Neural progenitor cell (in vitro differentiated cells): ENCODE measurements at places on chromosomes 2 and 18.

DNA sequence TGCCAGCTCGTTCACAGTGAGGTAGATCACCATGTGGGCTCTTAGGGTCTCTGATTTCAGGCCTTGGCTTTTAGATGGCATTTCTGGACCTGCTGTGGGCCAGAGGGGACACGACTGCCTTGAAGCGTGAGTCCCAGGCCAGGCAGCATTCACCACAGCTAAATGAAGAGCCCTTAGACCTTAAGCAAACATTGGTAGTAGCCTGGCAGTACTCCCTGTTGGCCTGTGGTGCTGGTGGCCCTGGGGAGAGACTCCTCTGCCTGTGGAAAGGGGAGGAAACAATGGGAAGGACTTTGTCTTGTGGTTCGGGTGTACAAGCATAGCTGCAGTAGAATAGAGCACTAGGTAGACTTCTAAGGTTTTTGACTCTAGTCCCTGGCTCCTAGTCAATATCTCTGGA, 456.0 kb upstream of the DCC start:
- no peak for DNase-seq

DNA sequence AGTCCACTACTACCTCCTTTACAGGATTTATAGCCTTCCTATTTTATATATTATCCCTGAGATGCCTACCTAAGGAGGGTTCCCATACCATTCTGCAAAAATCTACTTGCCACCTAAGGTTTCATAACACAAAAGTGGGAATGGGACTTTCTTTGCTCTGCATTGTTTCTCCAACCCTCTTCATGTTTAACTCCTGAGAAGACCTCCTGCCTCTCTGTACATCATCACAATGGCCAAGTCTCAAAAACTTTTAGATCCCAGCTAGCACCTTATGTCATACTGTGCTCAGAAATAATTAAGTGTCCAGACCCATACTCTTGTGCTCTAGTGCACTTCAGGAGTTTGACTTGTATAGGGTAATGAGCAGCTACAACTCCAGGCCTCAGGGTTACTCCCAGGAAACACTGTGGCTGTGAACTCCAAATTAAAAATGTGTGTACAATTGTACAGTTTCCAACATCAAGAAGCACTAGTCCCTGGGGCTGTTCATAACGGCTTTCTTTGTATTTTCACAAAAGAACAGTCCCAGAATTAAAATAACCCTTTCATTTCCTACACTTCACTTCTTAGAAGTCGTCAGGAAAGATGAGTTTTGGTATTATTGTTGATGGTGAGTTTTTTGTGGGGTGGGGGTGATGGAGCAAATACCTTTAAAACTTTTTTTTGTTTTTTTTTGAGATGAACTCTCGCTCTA, 39.4 kb downstream of the METAP1D start:
- no peak for DNase-seq

GRCh38 chr2:215635071-215635787, 199.4 kb upstream of the FN1 start:
- no peak for DNase-seq

DNA sequence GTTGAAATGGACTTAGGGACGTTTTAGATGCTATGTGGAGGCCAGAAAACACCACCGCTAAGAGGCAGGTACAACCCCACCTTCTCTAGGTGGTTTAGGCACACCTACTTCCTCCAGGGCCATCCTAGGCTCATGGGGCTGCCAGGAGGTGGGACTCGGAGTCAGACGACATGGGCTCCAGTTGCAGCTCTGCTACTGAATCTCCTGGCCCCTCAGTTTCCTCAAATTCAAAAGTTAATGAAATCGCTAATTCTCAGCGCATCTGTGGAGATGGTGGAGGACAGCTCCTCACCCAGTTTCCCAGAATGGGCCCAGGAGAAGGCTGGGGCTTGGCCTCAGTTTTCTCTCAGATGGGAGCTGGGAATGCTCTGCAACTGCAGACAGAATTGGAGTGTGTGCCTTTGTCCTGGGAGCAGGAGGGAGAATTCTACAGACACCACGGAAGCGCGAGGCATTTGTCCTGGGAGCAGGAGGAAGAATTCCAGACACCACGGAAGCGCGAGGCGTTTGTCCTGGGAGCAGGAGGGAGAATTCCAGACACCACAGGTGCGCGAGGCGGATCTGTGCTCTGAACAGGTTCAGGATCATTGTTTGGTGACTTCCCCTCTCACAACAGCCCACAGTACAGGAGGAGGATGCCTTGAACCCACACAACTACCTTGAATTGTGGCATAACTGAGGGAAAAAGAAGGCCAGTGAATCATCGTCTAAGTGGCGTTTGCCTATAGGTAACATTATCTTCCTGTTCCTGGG, 103.7 kb upstream of the PXDN start:
- peak; percentile 35 for DNase-seq

DNA sequence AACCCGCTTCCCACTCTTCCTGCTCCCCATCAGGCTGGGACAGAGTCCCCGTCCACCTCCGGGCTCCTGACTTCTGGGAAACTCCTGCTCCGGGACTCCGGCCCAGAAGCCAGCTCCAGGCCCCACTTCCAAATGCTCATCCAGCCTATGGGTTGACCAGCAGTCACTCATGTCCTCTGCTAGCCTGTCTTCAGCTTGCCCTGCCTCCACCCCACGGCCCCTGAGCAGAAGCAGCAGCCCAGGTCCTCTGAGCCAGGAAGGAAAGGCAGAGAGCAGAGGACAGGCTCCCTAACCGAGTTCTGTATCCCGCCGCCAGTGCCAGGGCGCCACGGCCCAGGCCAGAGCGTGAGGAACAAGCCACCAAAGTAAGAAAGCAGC, 86.4 kb upstream of the ID2 start:
- DNase-seq, result no peak

GRCh38 chr2:220419647-220420046, 792.2 kb downstream of the SLC4A3 start:
- DNase-seq, result no peak

GRCh38 chr2:180539541-180539940, 440.9 kb upstream of the UBE2E3 start:
- DNase-seq, result no peak

GRCh38 chr18:79877163-79878091, 74.0 kb downstream of the SLC66A2 start:
- peak; percentile 54 for DNase-seq

DNA sequence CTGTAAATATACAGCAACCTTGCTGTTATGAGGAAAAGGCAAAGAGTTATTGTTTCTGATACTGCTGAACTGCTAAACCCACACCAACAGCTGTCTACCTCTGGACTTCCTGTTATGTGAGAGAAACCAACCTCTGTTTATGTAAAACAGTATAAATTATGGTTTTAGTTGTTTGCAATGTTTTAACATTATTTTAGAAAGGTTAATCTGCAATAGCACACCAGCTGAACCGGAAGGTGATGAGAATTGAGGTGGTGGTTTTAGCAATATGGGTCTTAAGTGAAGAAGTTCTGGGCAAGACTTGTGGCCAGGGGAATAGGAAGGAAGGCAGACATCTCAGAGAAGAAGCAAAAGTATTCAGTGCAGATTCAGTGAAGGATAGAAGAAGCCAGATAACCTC, 237.8 kb downstream of the PLCL1 start:
- DNase-seq, result no peak

GRCh38 chr2:166091439-166091838, 36.4 kb downstream of the SCN1A start:
- no peak for DNase-seq

DNA sequence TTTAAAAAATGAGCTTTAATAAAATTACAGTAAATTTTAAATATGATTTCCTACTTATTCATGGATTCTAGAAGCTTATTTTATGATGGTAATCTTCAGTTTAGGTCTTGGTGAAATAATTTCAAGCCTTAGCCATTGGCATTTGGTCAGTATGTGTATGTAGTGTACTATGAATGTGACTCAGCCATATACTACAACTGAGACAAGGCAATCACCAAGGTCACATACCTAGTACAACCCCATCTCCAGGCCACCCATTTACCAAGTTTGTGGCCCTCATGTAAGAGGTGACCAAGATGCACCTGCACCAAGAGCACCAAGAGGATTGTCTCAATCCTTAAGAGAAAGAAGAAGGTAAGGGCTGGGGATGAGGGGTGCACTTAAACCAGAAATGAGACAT, 54.8 kb upstream of the FRZB start:
- DNase-seq, result no peak

DNA sequence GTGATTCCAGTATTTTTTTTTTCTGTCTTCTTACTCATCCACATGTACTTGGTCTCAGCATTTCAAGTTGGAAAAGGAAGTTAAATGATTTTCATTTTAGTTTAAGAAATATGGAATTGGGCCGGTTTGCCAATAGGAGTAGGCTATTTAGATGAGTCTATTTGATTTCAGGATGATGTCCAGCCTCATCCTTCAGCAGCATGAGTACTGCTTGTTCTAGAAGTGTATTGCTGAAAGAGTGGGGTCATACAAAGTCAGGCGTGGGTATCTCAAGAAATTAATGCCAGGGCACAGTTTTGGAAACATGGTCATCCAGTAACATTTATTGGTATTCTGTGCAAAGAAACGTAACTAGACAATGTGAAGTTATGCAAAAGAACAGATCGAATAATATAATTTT, 44.9 kb upstream of the MSTN start:
- DNase-seq, result no peak

GRCh38 chr2:226208726-226209125, 590.9 kb downstream of the IRS1 start:
- DNase-seq, result no peak
